Caki2 (cell line): ENCODE measurements at places on chromosomes 1 and 21. TPM values are rescaled to one million over a fixed set of nuclear protein-coding genes. Genes with fewer than 3 reads are reported as not detected.

DNA sequence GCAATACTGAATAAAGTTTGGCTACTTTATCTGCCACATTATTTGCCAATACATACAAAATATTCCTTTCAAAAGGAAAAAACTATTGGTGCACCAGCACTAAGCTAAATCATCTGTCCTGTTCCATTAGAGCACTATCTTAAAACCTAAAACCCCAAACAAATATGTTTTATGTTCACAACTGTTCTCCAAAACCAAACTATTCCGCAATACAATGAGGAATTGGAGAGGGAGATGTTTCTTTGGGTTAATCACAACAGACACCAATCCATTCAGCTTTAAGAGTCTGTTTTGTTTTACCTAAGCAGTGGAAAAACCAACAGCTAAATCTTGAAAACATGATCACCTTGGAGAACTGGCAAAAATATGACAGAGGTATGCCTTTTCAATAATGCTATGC is 85.1 kb downstream of the ZNF644 start:
- no peak for DNase-seq

GRCh38 chr1:239260842-239261241 is 125.5 kb upstream of the CHRM3 start:
- no peak for DNase-seq

- no peak for DNase-seq
Measured at GRCh38 chr1:87113313-87113712, 198.9 kb downstream of the HS2ST1 start.

DNA sequence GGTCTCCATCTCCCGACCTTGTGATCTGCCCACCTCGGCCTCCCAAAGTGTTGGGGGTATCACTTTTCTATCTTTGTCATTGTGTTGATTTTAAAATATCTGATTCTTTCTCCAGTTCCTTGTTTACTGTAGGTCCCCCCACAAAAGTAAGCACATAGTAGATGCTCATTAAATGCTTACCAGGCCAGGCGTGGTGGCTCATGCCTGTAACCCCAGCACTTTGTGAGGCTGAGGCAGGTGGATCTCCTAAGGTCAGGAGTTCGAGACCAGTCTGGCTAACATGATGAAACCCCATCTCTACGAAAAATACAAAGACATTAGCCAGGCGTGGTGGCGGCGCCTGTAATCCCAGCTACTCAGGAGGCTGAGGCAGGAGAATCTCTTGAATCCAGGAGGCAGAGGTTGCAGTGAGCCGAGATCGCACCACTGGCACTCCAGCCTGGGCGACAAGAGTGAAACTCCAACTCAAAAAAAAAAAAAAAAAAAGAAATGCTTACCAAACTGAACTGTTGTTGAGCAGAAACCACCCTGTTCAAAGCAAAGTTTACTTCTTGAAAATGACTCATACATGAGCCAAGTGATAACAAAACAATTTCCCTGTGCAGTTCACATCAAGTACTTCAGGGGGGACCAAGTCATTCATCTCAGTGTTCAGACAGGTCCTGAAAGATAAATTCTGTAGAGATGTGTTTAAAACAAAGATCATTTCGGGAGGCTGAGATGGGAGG is 24.3 kb upstream of the NID1 start:
- DNase-seq, result no peak

DNA sequence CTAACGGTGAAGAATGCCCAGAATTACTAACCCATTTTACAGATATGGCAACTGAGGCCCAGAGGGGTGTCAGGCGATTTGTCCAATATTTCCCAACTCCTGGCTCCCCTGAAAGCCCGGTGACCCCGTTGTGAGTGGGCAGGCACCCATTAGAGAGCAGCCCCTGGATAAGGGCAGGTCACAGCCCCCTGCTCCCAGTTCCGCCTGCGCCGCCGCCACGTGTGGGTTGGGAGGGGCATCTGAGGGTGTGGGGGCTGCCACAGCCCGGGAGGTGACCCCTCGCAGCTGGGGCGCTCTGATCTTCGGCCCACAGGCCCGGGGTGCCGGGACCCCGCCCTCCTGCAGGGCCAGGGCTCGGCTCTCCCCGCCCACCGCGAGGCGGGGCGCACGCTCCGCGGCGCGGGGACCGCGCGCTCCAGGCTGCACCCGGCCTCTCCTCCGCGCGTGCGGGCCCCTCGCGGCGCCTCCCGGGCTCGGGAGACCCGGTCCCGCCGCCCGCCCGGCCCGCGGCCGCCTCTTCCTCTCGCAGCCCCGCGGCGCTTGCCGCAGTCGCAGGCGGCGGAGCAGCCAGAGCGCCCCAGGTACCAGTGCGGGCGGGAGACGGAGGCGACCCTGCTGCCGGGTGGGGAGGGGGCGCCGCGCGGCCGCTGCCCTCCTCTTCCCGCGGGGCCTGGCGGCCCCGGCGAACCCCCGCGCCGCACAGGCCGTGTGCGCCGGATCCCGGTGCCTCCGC is at the start of gene HTR6:
HTR6 (plus strand) TSS at position 423 of the 733 bp plus-strand sequence. CDS start 879 bp downstream, outside the sequence.
- no peak for DNase-seq

Gene LCE3D
- not detected in 2 replicates for total RNA-seq

- DNase-seq, result no peak
Measured at GRCh38 chr1:180101411-180101810, 53.3 kb upstream of the QSOX1 start.

Gene SNRNP40
- 90.6 and 126 TPM in 2 replicates for total RNA-seq

- DNase-seq, result peak; percentile 46
Measured at GRCh38 chr1:21781815-21782348, 1.1 kb downstream of the USP48 start.

Gene ZFP69B
- total RNA-seq, result 1.1 and 2.3 TPM in 2 replicates

- DNase-seq, result no peak
Measured at GRCh38 chr1:82762829-82763532, 962.2 kb downstream of the ADGRL2 start.

DNA sequence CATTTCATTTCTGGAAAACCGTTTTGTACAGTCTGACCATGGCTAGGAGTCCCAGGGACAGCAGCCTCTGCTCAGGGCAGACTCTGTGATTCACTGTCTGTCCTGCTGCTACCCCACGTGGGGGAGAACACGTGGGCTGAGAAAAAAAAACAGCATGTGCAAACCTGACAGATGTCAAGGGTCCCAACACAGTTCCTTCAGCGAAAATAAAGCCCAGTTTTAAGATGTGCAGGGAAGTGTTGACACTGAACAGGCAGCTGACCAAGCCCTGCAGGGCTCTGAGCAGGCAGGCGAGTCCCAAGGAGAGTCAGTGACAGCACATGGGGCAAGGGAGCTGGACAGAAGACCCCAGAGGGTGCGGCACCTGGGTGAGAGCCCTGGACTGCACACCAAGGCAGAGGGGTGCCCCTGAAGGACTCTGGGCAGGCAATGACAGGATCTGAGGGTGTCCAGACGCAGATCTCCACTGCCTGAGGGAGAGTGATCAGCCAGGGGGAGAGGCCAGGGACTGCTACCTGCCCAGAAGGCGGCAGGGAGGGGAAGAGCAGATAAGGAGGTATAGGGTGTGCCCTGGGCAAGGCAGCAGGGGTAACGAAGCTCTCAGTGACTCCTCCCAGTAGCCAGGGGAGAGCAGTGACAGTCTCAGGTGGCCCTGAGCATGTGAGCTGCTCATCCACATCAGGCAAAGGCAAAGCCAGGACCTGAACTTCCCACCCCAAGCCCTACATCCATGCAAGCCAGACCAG is 5.1 kb upstream of the SPATC1L start:
- DNase-seq, result no peak

- DNase-seq, result no peak
Measured at GRCh38 chr21:45251635-45252447, 35.9 kb downstream of the POFUT2 start.

Gene KPRP
- total RNA-seq, result not detected in 2 replicates

GRCh38 chr1:211684791-211685190 is 9.4 kb upstream of the NEK2 start:
- no peak for DNase-seq

Gene A3GALT2
- total RNA-seq, result not detected in 2 replicates

- DNase-seq, result no peak
Measured at GRCh38 chr21:40760821-40761220, 86.1 kb downstream of the DSCAM start.

Gene LCE2D
- not detected in 2 replicates for total RNA-seq

- DNase-seq, result no peak
Measured at GRCh38 chr21:15182731-15183130, 117.9 kb upstream of the NRIP1 start.

DNA sequence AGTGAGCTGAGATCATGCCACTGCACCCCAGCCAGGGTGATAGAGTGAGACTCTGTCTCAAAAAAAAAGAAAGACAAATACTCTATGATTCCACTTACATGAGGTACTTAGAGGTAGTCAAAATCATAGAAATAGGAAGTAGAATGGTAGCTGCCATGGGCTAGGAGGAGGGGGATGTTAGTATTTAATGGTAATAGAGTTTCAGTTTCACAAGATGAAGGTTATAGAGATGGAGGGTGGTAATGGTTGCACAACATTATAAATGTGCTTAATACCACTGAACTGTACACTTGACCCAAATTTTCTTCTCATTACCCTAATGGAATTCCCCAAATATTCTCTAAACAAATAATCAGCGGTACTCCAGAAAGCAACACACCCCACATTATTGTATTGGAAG is 12.8 kb downstream of the EIF2B3 start:
- DNase-seq, result no peak

Gene THEM5
- total RNA-seq, result not detected in 2 replicates

Gene TAS1R3
- total RNA-seq, result not detected in 2 replicates

GRCh38 chr1:71753746-71754145 is 528.6 kb downstream of the NEGR1 start:
- no peak for DNase-seq

- DNase-seq, result no peak
Measured at GRCh38 chr1:43425045-43425444, 28.7 kb downstream of the HYI start.

DNA sequence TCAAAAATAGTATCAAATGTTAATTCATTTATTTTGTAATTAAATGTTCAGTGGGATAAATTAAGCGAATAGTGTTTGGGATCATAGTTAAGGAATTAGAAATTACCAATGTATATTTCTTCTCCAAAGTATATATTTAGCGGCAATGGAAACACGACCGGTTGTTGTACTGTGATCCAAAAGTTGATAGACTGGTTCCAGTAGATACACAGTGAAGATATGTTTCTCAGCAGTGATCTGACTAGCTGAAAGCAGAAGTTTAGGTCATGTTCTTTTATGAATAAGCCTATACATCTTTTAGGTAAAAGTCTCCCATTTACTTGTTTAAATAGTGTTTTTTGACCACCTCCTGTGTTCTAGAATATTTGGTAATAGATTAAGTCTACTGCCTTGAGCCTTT is 8.8 kb downstream of the USP16 start:
- DNase-seq, result no peak

- DNase-seq, result no peak
Measured at GRCh38 chr1:942411-942821, 16.6 kb downstream of the NOC2L start.

- DNase-seq, result peak; percentile 46
Measured at GRCh38 chr1:42340093-42340492, 5.1 kb upstream of the FOXJ3 start.

- no peak for DNase-seq
Measured at GRCh38 chr1:109250454-109251276, 1.3 kb downstream of the CELSR2 start.

DNA sequence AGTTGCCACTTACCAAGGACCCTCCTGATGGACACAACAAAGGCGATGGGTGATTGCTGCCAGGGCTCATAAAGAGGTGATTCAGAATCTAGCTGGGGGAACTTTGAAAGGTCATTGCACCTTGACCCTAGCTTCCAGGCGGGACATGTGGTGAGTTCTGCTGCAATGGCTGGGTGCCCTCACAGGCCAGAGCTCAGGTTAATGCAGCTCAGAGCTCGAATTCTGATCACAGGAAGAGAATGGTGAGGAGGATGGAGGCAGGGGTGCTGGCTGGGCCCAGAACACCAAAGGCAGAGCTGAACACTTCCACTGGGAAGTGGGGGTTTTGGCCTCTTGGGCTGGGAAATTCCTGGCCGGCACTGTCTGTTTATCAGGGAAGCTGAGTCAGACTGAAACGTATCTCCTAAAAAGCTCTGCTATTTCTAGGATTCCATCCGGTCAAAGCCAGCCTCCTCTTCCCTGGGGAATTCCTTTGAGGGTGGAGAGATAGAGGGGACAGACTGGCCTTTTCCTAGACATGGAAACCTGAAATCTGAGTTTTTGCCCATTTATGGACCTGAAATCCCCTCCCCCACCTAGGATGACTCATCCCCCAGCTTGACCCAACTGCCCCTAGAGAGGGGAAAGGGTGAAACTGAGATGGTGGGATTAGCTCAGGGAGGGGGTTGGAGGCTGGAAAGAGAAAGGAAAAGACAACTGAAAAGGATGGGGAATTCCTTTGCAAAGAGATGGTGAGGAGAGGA is 27.2 kb downstream of the NUAK2 start:
- DNase-seq, result peak; percentile 91

GRCh38 chr1:46315669-46316403 is 12.3 kb downstream of the UQCRH start:
- DNase-seq, result peak; percentile 29

- DNase-seq, result no peak
Measured at GRCh38 chr1:13994386-13994785, 294.4 kb downstream of the PRDM2 start.

DNA sequence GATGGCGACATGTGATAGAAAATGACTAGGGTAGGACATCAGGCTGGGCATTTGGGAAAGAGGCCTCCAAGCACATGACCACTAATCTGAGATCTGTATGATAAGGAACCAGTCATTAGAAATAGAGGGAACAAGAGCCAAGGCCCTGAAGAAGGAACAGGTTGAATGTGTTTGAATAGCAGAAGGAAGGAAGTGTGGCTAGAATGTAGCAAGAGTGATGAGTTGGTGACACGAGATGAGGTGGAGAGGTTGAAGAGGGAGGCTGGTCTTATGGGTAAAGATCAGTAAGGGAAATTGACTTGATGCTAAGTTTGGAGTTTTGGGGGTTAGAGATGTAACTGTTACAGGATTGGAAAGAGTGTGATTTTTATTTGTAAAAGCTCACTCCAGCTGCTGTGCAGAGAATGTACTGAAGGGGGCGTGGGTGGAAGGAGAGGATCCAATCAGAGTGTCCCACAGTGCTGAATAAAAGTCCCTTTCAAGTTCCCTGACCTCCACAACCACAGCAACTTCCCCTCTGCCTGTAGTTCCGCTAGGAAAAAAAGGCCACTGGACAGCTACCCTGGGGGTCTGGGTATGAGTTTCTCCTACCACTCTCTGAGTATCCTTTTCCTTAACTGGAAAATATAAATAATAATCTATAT is 295.0 kb downstream of the OMA1 start:
- DNase-seq, result no peak

DNA sequence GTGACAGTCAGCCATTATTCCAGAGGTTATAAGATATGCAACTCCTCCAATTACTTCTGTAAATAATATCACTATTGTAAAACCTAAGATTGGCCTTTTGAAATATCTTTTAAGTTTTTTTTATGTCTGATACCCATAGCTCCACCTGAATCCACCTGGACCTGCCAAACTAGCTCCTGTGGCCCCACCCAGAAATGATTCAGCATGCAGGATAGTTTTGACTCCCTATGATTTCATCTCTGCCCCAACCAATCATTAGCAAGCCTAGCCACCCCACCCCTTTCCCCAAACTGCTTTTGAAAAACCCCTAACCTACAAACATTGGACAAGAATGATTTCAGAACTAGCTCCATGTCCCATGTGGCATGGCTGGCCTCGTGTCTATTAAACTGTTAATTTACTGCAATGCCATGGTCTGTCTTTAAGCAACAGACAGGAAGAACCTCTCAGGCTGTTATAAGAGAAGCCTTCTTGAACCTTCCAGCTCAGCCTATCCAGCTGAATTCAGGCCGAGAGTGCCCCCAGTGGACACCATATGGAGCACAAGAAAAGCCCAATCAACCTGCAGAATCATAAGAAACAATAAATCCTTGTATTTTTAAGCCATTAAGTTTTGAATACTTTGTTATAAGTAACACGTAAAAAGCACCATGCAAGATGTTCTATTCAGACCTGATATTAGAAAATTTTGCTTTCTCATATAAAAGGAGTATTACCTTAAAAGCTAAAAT is 263.0 kb upstream of the ZRANB2 start:
- no peak for DNase-seq

Gene ASCL5
- total RNA-seq, result 0.07 and 0.41 TPM in 2 replicates
